LHCN-M2 (cell line): ENCODE measurements at places on chromosomes 2 and 18. TPM values are rescaled to one million over a fixed set of nuclear protein-coding genes. Genes with fewer than 3 reads are reported as not detected.

The CCDC102B gene
- total RNA-seq, result 9.7 and 13.6 TPM in 2 replicates

The HPCAL1 gene
- total RNA-seq, result 241 and 280 TPM in 2 replicates

The CNPPD1 gene
- 21.3 and 22.8 TPM in 2 replicates for total RNA-seq

The IL18R1 gene
- total RNA-seq, result 0.06 TPM in 1 of 2 replicates, not detected in the other

The UGT1A7 gene
- total RNA-seq, result not detected in 2 replicates

The SP9 gene
- total RNA-seq, result 0.06 TPM in 1 of 2 replicates, not detected in the other
